Stimulated activated CD4-positive, alpha-beta T cell treated with anti-CD3 and anti-CD28 coated beads, Interleukin-1b, Interleukin-23, amount 100 ng/mL, for 24 hours (primary cell): ENCODE measurements at places on chromosomes 13 and 19.

DNA sequence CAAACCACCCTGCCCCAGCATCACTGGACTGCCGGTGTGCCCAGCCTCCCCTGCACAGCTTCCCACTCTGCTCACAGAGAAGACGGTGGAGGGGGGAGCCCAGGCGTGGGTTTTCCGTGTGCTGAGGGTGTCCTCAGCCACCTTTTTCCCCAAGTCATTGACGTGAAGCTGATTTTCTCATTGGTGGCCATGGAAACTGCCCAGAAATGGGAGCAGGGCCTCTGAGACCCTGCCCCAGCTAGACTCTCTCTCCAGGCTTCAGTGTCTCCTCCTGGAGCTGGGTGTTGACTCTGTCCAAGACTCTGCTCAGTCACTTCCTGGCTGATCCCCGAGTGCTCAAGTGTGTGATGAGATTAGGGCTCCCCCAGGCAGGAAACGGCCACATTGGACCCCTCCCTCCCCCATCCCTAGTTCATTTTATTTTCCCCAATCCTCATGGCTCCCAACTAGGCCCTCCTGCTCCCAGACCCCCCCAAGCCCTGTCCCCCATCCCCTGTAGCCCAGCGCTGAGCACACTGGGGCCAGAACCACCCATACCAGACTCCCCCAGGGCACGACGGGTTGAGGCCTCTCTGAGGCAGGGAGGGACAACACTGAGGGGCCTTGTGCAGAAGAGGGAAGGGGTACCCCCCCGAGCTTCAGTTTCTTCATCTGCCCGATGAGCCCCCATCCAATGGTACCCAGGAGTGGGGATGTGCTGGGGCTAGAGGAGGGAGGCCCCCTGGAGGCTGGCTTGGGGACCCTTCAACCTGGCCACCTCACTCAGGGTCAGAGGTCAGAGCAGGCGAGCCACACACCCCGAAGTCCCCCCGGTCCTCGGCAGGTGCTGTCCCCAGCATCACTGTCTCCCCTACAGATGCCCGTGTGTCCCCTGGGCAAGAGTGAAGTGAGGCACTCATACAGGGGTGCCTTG is 1.2 kb upstream of the F2RL3 start:
- DNase-seq, result no peak

DNA sequence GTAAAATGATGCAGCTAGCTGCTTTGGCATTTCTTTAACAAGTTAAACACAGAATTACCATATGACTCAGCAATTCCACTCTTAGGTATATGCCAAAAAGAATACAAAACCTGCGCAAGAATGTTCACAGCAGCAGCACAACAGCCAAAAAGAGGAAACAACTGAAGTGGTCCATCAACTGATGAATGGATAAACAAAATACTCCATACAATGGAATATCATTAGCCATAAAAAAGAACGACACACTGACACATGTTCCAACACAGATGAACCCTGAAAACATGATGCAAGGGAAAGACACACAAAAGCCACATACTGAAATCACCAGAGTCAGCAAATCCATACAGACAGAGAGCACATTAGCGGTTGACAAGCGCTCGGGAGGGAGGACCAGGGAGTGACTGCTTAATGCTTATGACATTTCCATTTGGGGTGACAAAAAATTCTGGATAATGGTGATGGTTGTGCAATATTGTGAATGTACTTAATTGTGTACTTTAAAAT is 3.0 kb downstream of the PCID2 start:
- DNase-seq, result no peak

- DNase-seq, result no peak
Measured at GRCh38 chr19:3477951-3478350, 2.4 kb downstream of the SMIM24 start.

GRCh38 chr19:2352121-2352520 is 7.9 kb upstream of the TMPRSS9 start:
- no peak for DNase-seq

DNA sequence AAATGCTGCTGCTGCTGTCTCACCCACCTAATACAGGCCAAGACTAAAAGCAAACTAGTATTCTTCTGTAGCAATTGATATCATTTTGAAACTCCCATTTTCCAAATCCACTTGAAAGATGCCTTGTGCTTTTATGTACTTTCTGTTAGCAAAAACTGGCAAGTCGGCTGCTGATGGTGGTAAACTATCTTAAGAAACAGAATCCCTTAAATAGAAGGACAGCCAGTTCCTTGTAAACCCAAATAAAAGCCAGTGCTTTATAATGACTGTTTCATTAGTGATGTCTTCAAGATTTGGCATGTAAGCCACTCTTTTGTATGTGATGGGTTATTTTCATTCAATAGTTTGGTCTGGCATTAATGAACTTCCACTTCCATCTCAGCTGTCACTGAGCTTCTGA is 5.2 kb downstream of the FAM124A start:
- DNase-seq, result no peak

GRCh38 chr13:28584873-28585381 is 74.0 kb upstream of the POMP start:
- no peak for DNase-seq

DNA sequence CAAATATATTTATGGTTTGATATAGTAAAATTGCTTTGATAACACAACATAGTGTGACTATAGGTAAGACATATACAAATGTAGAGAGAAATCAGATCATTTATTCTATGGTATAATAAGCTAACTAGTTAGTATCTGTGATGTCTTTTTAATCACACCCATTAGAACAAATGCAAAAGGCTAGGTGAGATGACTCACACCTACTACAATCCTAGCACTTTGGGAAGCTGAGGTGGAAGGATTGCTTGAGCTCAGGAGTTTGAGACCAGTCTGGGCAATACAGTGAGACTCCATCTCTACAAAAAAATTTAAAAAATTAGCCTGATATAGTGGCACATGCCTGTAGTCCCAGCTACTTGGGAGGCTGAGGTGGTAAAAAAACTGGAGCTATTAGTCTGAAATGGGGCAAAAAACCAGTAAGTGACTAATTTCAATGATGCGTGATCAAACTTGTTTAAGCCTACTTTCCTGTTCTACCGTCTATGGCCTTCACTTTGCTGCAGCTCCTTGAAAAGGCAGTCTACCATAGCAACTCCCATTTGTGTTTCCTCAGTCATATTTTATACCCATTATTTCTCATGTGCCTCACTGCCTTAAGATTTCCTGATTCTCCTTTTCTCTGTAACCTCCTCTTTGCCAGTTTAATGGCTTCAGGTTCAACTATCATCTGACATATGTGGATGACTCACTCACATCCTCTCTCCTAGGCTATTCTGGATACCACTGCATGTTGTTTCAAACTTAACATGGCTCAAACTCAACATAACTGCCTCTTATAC is 12.5 kb downstream of the ALG5 start:
- DNase-seq, result no peak

GRCh38 chr19:54345938-54346386 is 7.0 kb upstream of the LILRA4 start:
- no peak for DNase-seq

GRCh38 chr13:41006978-41007743 is 12.0 kb downstream of the ELF1 start:
- DNase-seq, result no peak

DNA sequence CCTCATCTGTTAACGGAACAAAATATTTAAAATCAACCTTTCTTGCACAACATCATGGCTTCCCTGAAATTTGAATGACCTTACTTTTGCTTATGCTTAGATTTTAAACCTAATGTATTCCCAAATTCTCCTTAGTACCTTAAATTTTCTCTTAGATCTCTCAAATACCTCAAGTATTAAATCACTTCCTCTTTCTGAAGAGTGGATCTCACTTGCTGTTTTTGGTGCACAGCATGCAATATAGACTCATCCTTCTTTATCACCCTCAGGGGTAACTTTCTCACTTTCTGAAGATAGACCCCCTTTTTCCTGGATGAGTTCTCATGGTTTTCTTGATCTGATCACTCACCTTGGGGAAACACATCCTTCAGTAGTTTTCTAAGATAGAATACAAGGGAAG is 871.7 kb downstream of the DACH1 start:
- DNase-seq, result no peak

- DNase-seq, result no peak
Measured at GRCh38 chr19:14673088-14673487, 1.6 kb downstream of the ADGRE3 start.

- DNase-seq, result no peak
Measured at GRCh38 chr13:75485286-75486062, 3.5 kb upstream of the TBC1D4 start.

DNA sequence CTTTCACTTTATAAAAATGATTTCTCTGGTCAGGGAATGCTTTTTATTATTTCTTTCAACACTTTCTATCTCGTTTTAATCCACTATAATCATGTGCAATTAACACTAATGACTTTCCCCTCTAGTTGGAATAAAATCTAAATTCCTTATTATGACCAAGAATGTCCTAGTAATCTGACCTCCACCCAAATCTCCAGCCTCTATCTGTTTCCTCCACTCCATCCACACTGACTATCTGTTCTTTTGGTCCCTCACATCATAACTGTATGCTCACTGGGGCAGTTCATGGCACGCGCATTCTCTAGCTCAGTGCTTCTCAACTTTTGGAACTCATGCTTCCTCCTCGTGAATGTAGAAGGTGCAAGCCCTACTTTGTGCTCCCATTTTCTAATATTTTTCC is 244.7 kb downstream of the POSTN start:
- DNase-seq, result no peak

GRCh38 chr13:46184277-46184699 is 2.3 kb upstream of the LCP1 start:
- DNase-seq, result peak; percentile 60

DNA sequence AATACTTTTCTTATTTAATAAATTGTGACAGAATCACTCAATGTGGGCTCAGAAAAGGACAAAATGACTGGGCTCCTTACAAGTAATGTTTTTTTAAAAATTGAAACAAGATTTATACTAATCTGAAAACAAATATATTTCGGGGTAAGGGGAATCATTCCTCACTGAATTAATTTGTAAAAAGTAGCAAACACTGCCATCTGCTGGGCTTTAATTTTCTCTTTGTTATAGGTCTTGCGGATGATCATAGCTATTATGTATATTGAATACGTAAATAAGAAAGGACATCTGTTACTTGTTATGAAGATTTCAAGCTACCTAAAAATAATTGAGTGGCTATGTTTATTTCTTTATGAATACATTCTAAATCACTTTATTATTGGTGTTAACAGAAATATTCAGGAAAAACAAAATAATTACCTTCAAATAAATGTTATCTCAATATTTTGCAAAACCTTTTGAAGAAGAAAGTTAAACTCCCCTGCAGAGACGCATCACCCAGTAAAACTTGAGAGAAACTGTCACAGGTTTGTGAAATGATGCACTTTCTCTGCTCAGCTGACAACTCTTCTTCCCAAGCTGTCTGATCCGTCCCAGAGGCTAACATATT is 17.8 kb upstream of the ENOX1 start:
- DNase-seq, result no peak

DNA sequence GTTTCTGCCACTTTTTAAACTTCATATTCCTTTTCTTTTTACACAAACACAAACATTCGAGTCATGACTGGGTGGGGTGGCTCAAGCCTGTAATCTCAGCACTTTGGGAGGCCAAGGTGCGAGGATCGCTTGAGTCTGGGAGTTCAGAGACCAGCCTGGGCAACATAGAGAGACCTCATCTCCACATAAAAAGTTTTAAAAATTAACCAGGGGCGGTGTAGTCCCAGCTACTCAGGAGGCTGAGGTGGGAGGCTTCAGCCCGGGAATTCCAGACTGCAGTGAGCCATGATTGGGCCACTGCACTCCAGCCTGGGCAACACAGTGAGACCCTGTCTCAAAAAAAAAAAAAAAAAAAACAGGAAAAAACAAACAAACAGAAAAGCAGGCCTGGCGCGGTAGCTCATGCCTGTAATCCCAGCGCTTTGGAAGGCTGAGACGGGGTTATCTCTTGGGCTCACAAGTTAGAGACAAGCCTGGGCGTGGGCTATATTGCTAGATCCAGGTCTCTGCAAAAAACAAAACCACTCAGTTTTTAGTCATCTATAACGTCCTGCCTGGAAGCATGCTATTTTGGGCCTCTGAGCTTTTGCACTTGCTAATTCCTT is 583 bp upstream of the BAX start:
- DNase-seq, result no peak

GRCh38 chr19:40221858-40222619 is 3.9 kb upstream of the TTC9B start:
- DNase-seq, result peak; percentile 58

DNA sequence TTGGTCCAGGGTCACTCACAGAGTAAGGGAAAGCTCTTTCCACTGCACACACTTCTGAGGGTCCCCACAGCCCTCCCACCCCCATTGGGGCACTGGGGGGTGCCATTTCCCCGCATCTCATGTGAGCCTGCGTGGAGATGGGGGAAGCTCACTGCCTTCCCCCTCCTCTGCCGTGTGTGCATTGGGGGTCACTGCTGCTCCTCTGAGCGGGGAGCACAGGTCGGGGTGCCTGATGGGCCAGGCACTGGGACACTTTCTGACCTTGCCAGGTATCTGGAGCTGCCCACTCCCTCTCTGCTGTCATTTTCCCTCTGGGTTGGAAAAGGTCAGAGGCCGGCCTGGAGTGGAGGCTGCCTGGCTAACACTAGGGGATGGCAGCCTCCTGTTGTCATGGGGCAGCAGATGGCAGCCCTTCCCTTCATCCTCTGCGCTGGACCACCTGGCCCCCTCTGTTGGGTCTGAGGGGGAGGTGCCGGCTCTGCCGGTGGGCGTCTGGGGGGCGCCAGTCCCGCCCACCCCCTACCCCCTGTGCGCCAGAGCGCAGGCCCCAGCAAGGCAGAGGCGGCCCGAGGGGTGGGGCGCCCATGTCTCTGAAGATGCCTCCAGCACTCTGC is 9.1 kb downstream of the SSBP4 start:
- DNase-seq, result no peak

DNA sequence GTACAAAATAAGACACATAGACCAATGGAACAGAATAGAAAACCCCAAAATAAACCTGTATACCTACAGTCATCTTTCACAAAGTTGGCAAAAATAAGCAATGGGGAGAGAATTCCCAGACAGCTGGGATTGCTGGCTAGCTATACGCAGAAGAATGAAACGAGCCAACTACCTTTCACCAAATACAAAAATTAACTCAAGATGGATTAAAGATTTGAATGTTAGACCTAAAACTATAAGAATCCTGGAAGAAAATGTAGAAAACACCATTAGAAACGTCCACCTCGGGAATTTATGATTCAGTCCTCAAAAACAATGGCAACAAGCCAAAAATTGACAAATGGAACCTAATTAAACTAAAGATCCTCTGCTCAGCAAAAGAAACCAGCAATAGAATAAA is 408.1 kb upstream of the SLITRK1 start:
- DNase-seq, result no peak

- DNase-seq, result no peak
Measured at GRCh38 chr13:32642858-32643257, 56.6 kb downstream of the PDS5B start.

GRCh38 chr13:51370116-51370515 is 30.6 kb downstream of the SERPINE3 start:
- DNase-seq, result no peak

DNA sequence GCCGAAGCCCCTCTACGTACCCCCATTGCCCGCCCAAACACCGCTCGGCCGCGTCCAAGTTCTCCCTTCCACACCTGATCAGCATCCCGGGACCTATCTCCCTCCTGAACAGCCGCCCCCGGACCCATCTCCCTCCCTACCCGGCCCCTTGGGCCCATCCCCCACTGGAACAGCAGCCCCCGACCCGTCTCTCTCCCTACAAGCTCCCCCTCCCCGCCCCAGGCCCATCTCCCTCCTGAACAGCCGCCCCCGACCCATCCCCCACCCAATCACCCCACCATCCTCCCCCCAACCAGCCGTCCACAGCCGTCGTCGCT is 610 bp downstream of the ZSCAN1 start:
- no peak for DNase-seq

GRCh38 chr19:28519218-28519779 is 693.7 kb downstream of the UQCRFS1 start:
- no peak for DNase-seq

- DNase-seq, result peak; percentile 58
Measured at GRCh38 chr19:11197291-11198174, at the start of gene KANK2. Gene KANK2 (minus strand): TSS chr19:11197545. CDS start chr19:11194511, 3,034 bp downstream.
